ENCODE measurements at places on chromosomes 11 and 22.

- no peak for DNase-seq
These were observed 97.8 kb downstream of the ME3 start for GRCh38 chr11:86574493-86575207.

DNA sequence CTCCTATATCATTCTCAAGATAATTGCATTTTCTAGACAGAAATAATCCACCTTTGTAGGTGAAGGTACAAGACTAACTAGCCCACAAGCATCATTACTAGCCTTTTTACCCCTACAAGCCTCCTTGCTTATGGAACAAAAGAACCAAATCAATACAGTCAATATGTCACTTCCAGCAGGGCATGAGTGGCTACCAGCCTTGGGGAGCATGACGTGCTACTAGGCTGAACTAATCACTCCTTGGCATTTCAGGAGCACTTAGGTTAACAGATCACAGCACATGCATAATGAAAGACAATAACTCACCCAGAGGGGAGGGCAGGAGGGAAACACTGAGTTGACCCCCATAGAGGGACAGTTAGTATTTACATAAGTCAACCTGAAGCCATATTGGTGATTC lies 2.7 kb downstream of the DRD2 start:
- DNase-seq, result no peak

DNA sequence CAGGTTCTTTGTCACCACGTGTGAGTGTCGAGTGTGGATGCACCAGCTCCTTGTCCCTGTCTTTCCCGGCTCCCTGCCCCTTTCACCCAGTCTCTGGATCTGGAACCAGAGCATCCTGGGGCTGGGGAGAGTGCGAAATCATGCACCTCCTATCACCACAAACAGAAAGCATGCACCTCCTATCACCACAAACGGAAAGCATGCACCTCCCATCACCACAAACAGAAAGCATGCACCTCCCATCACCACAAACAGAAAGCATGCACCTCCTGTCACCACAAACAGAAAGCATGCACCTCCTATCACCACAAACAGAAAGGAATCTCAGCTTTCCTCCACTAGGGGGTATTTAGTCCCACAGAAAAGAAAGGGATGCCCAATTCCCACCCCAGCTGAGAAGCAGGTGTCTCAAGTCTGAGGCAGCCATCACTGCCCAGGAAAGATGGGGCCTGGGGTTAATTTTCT lies 5.9 kb upstream of the GLB1L3 start:
- peak; percentile 51 for DNase-seq

GRCh38 chr11:66967670-66968425 lies 7.3 kb upstream of the C11orf86 start:
- no peak for DNase-seq

DNA sequence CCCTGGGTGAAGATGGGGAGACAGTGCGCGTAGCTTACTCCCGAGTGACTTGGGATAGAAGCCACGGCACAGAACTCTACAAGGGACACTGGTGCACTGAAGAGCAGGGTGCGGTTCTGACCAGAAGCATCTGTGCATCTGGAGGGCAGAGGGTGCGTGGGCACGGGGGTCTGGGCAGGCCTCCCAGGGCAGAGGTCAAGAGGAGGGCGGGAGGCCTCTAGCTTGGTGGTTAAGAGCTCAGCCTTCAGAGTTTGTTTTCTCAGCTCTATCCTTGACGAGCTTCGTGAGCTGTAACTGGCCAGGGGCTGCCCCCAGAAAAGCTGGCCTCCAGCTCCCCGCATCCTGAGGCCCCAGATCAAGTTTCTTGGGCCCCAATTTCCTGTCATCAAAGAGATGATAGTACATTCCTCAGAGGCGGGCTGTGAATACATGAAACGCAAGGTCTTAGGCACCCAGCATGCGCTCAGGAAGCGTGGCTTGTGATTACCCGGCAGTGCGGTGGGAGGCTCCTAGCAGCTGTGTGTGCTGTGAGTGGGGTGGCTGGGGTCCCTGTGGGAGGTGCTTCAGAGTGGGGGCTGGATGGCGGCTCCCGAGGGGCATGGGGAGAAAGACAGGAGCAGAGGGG lies 6.0 kb upstream of the BID start:
- no peak for DNase-seq

DNA sequence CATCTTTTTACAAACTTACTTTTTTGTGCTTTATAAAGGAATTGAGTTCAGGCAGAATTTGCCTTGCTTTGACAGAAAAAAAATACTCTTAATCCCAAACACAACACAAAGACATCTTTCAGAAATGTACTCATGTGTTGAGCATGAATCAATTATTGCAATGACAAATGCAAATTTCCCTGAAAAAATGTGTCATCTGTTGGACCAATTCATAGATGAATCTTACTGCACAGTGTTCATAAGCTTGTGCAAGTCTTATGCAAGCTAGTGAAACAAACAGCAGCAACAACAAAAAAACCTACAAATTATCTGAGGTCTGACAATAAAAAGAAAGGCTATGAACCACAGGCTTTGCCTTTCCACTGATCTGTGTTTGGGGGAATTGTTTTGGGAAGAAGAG lies 42.3 kb upstream of the HTATIP2 start:
- DNase-seq, result no peak

DNA sequence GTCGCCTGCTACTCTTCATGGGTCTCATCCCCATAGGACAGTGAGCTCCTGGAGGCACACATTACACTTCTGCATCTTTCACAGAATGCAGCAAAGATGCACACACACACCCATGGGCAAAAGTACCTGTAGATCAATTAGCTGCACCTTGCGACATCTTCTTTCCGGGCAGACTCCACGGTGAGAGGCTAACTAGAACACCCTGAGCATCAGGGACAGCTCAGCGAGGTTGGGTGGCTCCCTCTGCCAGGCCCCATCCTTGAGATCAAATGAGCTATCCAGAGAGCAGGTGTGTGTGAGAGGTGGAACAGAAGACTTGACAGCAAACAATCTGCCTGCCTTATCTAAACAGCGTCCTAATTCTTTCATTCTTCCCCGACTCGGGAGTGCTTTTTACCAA lies 96.1 kb upstream of the BID start:
- no peak for DNase-seq

- no peak for DNase-seq
These were observed 397.7 kb downstream of the TBC1D22A start for GRCh38 chr22:47160141-47160541.

- no peak for DNase-seq
These were observed 77.2 kb downstream of the MORC2 start for GRCh38 chr22:30891443-30891755.

- DNase-seq, result no peak
These were observed 5.4 kb upstream of the FTH1 start for GRCh38 chr11:61972672-61973475.

GRCh38 chr22:44522526-44523170 lies 24.6 kb upstream of the RTL6 start:
- DNase-seq, result no peak

GRCh38 chr22:42959576-42960509 lies 55.1 kb downstream of the PACSIN2 start:
- peak; percentile 84 for DNase-seq

- no peak for DNase-seq
These were observed 24.6 kb upstream of the P2RY2 start for GRCh38 chr11:73193251-73194033.

- peak; percentile 30 for DNase-seq
These were observed 112.1 kb upstream of the DRD2 start for GRCh38 chr11:113587308-113587739.

Data from K562 (cell line).